CD8-positive, alpha-beta T cell (primary cell): ENCODE measurements at places on chromosomes 5 and 9.

DNA sequence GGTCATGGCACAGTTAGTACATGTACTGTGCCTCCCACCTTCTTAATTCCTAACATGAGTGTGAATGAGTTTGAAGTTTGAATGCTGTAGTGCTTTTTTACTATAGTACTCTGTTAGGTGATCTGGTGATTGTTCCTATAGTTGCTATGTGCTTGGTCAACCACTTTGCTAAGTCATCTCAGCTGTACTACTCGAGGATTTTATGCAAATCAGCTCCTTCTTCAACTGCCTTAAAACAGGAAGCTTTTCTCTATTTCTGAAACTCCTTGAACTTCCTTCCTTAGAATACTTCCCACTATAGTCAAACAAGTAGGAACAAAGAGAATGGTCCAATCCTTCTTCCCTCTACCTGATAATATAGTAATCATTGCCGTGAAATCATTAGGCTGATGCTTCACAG, 219.6 kb downstream of the CTNND2 start:
- DNase-seq, result no peak

- DNase-seq, result peak; percentile 49
Measured at GRCh38 chr9:35726931-35727330, 5.1 kb downstream of the TLN1 start.

DNA sequence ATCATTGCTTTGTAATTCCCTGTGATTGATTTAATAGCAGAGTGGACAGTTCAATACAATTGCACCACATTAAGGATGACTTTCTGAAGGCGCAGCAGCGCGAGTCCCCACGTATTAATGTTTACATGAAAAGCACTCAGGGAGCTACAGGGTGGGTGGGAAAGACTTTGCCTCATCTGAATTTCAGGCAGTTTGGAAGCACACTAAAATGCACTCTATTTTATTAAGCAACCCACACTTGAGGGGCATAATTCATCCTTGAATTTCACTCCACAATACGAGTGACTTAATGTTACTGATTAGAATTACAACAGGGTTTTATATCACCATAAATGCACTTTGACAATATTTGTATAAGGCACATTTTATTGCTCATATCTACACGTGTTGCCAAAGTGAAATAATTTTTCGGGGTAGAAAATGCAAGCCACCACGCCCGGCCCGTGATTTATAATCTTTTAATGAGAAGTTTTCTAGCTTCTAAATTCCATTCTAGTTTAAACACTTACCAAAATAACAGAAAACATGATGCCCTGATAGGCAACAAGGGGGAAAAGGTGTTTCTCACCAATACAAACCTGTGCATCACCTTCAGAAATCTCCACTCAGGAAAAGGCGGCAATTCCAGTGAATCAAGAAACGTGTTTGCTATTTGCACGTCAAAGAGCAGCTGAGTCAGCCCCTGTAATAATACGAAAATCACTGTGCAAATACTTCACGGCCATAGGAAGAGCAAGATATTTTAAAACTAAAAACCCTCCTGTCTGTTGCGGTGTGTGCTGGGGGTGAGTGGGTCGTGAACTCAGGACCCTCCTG, 40.5 kb downstream of the IRX4 start:
- no peak for DNase-seq

DNA sequence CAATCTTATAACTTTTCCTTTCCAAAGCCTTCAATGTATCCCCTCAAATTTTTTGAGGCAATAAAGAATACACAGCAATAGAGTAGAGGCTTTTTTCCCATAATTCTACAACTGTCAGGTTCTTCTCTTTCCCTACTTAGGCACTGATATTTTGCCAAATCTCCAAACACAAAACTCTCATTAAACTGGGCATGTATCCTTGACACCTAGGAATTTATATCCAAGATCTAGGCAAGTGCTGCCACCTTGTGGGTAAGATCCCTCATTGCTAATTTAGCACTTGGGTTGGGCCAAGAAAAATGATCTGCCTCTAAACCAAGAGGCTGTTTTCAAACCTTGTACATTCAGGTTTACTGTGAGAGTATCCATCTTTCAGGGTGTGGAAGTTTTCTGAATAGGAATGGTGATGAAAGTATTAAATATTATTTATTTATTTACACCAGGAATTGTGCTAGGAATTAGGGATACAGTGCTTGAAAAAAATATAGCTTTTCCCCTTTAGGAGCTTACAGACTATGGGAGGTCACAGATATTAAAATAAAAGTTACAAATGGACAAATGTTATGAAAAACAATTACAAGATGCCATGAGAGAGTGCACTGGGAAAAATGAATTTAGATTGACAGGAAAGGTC, 17.6 kb downstream of the TSTD2 start:
- peak; percentile 44 for DNase-seq

DNA sequence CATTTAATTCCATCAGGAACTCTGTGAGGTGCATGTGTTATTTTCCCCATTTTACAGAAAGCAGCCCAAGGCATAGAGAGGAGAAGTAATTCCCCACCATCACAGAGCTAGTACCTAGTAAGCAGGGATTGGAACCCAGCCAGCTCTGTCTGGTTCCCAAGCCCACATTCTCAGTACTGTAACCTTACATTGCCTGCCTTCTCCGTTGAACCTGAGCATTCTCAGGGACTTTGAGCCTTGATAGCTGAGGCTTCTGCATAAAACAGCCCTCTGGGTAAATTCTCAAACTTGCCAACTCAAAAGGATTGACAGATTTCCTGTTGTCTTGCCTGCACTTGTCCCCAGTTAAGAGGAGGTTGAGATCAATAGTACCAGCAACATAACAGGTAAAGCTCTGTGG, 9.2 kb upstream of the GLE1 start:
- no peak for DNase-seq

GRCh38 chr9:7086389-7086788, 328.6 kb downstream of the KDM4C start:
- no peak for DNase-seq

DNA sequence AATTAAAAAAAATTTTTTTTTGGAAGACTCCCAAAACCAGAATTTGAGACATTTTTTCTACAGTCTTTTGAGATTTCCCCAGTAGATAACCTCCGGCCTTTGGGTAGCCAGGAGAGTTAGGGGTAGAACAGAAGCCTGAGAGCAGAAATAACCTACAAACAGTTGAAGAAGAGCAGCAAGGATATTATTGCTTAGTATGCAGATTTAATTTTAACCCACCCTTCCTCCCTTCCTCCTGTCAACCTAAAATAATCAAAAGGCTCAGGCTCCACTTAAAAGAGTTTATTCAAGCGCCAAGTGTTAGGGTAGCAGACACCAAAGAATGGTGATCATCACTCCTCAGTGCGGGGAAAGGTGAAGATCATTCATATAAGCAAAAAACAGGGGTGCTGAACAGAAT, 17.4 kb upstream of the FAM120A start:
- DNase-seq, result no peak

GRCh38 chr5:88188458-88189132, 80.0 kb downstream of the TMEM161B start:
- DNase-seq, result no peak

GRCh38 chr9:128419061-128419925, 1.4 kb upstream of the CERCAM start:
- DNase-seq, result no peak

DNA sequence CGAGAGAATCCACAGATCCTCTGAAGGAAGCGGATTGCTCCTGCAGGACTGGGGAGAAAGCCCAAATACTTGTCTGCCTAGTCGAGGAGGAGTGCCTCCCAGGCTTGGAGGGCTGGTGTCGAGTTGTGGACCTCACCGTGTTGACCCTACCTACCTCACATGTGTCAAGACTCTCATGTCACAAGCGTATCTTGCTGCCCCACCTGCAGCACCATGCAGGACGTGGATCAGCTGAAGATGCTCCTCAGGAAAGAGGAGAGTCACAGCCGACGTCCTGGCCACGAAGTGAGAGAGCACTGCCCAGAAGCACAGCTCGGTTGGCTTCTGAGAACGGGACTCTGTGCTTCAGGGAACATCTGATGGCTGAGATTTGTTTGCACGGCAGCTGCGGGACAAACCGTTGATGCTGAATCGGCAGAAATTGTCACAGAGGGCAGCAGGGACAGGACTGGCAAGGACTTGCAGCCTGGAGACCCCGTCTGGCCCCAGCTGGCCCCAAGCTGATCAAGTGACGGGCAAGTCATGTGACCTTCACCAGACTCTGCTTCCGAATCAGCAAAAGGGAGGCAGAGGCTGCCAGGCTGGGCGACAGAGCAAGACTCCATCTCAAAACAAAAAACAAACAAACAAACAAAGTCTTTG, 119.1 kb upstream of the ITGA1 start:
- no peak for DNase-seq

DNA sequence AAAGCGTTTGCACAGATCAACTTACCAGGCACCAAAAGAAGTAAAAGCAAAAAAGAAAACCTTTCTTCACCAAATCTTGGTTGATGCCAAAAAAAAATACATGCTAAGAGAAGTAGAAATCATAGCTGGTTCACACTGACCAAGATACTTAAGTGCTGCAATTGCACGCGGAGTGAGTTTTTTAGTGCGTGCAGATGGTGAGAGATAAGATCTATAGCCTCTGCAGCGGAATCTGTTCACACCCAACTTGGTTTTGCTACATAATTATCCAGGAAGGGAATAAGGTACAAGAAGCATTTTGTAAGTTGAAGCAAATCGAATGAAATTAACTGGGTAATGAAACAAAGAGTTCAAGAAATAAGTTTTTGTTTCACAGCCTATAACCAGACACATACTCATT, 36.4 kb upstream of the CCDC152 start:
- DNase-seq, result no peak

DNA sequence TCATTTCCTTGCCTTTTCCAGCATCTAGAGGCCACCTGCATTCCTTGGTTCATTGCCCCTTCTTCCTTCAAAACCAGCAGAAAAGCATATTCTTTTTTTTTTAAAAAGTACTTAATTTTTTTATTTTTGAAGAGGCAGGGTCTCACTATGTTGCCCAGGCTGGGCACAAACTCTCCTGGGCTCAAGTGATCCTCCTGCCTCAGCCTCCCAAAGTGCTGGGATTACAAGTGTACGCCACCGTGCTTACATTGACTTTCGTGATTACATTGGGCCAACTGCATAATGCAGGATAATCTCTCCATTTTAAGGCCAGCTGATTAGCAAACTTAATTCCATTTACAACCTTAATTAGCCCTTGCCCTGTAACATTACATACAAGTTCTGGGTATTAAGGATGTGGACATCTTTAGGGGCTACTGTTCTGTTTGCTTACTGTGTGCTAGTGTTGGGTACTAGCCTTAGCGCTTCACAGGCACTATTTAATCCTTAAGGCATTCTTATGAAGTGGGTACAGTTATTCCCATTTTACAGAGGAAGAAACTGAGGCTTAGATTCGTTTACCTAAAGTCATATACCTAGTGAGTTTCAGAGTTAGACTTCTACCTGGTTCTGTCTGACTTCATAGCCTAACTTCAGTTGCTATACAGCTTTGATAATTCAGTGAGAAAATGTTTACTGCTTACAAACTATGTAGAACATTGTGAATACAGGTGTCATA, 33.7 kb downstream of the SLC25A51 start:
- no peak for DNase-seq

DNA sequence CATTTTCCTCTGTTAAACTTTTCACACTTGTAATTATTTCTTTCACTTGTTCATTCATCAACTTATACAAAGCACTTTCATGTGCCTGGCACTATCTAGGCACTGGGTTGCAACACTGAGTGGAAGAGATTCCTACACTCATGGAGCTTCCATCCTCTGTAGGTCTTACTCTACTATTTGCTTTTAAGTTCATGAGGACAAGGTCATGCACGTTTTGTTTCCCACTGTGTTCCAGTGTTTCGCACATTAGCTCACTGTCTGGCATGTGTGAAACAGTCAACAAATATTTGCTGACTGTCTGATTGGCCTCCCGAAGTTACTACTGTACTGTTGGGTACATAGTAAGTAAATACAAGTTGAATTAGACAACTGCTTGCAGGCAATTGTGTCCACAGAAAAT, 87.9 kb upstream of the IFNK start:
- DNase-seq, result no peak

DNA sequence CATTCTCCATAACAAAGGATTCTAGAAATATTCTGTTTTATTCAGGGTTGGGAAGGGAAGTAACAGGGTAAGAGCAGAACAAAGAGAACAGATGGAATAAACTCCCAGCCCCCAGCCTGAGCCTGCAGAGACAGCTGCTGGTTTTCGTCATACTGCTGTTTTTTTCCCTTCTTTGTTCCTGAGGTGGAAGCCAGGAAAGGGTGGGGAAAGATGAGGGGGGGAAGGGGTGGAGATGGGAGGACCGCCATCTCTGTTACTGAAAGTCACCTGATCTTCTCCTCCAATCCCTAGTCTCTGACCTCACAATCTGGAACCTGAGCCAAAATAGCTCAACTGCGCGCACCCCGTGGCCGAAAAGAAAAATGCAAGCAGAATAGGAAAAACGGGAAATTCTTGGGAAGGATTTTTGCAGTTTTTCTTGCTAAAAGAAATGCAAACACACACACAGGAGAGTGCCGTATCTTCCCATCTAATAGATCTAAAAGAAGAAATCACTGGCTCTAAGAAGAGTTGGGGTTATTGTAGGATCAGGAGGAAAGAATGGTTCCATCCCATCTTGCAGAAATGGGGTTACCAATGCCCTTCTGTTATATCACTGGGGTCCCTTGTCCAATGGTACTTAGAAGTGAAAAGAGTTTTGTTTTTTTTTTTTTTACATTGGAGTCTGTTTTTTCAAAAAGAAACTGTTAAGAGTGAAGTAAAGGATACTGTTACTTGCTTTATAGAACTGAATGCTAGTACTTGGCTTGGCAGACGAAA, 57.9 kb downstream of the DIAPH1 start:
- no peak for DNase-seq

DNA sequence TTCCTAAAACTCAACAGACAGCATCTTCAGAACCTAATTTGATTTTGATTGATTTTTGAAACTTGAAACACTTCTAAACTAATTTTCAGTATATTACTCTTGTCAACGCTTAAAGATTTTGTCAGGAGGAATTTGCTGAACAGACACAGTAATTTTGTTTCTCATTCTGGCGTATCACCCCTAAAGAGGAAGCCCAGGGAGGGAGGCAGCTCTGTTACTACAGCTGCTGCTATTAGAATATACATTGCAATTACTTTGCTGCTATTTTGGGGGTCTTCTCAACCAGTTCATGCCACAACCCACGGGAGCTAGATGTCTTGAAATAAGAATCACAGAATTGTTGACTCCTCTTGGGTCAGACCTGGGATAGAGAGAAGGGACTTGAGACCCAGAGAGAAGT, 122.6 kb downstream of the TLR4 start:
- no peak for DNase-seq

DNA sequence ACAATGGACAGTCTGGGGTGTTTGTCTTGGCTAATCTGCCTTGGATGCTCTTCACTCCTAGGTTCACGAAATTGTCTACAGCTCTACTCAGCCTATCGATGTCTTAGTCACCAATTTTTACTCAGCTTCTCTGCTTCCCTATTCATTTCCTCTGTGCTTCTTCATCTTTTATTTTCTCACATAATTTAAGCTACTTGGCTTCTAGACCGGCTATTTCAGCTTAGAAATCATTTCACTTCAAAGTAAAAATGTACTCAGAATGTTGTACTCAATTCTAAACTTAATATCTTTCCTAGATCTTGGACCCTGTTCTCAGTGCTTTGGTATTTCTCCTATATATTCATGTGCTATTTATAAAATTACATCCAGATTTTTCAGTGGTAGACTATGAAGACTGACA, 430.0 kb upstream of the FTMT start:
- no peak for DNase-seq
